Activated CD4-positive, alpha-beta T cell treated with anti-CD3 and anti-CD28 coated beads, Interleukin-2, amount 50 U/mL, for 48 hours (primary cell): ENCODE measurements at places on chromosomes 5 and 9.
A peak's percentile ranks its signal among the peaks of the same experiment; 100 is the strongest.

DNA sequence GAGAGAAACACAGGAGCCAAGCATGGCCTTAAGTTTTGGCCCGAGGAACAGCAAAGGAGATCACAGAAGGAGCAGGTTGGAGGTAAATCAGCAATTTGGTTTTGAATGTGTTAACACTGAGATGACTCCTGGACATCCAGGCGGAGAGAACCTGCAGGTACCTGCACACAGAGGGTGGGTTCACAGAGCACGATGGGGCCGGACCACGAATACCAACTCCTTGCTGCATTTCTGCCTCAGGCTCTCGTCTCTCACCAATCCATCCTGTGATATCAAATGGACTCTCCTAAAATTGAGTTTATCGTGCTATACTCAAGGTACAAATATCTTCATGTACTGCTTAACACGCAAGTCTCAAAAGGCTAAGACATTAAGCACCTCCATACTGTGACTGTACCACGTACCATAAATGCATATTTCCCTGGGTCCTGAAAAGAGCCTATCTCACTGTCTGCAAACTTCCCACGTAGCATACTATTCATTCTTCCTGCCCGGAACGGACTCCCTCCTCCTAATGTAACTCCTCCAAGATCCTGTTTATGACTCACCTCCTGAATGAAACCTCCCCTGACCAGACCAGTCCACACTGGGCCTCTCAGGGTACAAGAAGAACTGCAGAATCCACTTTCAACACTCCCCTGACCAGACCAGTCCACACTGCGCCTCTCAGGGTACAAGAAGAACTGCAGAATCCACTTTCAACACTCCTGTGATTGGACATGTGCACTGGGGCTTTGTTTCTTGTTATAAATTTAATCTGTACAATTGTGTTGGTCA is 380.8 kb upstream of the RFX3 start:
- DNase-seq = no peak

- no peak for DNase-seq
These were observed 169.2 kb downstream of the CACNA1B start for GRCh38 chr9:138046641-138047301.

GRCh38 chr9:105376893-105377292 is 70.9 kb upstream of the FSD1L start:
- no peak for DNase-seq

DNA sequence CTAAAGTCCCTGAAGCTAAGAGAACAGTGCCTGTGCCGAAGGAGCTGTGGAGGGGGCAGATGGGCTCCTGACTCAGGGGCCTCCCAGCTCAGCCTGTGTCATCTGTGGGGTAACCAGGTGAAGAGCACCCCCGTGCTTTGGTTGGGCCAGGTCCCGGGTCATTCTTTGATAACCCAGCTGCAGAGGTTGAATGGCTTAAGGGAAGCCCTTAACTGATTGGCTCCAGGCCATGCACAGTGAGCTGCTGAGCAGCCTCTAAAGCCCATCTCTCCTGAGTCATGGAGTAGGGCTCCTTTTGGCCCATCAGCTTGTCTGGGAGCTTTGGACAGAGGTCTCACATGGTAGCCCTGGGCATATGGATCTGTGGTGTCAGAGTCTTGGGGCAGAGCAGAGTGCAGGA is 28.7 kb downstream of the COL27A1 start:
- no peak for DNase-seq

GRCh38 chr5:146880966-146881365 is 2.4 kb upstream of the PPP2R2B start:
- no peak for DNase-seq

DNA sequence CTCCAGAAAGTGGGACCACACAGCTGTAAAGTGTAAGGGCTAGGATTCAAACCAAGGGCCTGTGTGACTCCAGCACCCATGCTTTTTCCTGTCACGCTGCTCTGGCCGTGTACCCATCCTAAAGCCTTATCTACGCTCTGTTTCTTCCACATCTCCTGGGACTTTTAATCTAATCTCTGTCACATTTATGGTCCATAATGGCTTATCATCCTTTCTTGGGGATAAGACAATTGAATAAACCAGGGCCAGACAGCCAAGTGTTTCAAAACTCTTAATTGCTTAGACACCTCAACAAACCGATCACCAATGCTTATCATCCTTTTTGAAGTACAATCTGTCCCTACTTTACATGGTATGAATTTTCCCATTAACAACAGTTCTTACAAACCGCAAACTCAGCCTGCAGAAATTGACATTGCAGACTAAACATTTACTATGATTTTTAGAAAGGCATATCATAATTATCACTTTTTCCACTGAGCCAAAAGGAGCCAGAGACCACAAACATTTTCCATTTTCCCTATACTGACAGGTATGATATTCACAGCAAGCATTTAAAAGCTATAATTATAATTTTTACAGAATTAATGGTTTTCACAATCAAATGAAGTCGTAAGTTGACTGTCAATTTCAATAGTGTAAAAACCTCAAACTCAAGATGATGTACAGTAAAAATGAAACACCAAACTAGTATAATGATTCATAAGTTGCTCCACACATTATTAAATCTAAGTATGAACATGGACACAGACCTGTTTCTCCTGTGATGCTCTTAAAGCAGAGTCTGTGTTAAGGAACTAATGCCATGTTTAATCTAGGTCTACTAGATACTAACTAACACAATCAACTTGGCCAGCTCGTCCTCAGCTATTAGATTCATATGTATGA is 99.5 kb downstream of the FBXW11 start:
- DNase-seq = no peak

GRCh38 chr5:171835066-171835465 is 49.4 kb downstream of the SMIM23 start:
- DNase-seq = no peak

DNA sequence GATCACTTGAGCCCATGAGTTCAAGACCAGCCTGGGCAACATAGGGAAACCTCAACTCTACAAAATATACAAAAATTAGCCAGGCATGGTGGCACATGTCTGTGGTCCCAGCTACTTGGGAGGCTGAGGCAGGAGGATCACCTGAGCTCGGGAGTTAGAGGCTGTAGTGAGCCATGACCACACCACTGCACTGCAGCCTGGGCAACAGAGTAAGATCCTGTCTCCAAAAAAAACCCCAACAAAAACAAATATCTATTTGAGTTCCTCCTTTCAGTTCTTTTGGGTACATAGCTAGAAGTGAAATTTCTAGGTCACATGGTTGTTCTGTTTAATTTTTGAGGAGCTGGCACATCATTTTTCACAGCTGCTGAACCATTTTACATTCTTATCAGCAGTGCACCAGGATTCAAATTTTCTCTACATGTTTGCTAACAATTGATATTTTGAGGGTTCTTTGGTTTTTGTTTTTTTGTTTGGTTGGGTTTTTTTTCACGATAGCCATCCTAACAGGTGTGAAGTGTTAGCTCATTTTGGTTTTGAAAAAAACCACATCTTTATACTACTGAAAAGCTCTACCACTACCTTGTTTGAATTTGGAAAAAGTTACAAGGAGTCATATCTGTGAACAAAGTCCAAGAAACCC is 176.9 kb upstream of the SLC12A2 start:
- no peak for DNase-seq

GRCh38 chr5:112549127-112549526 is 130.1 kb upstream of the EPB41L4A start:
- no peak for DNase-seq

GRCh38 chr9:105044518-105044917 is 116.6 kb upstream of the ABCA1 start:
- DNase-seq = no peak

DNA sequence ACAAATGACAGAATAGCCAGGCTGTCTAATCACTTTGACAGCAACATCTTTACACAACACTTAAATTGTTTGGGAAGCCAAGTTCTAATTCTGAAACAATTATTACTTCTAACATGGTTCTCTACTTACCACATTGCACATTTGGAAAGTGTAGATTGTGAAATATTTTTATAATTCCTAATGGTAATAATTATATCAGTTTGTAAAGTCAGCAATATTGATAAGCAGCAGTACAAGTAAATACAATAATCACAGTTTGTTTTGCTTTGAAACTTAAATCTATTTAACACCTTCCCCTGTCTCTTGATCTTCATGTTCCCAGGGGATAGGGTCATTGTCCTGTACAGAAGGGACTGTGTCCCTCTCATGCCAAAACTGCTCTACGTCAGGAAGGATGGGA is 1.4 kb downstream of the GPR151 start:
- no peak for DNase-seq

GRCh38 chr9:113151696-113152630 is 1.2 kb downstream of the SLC31A2 start:
- no peak for DNase-seq

DNA sequence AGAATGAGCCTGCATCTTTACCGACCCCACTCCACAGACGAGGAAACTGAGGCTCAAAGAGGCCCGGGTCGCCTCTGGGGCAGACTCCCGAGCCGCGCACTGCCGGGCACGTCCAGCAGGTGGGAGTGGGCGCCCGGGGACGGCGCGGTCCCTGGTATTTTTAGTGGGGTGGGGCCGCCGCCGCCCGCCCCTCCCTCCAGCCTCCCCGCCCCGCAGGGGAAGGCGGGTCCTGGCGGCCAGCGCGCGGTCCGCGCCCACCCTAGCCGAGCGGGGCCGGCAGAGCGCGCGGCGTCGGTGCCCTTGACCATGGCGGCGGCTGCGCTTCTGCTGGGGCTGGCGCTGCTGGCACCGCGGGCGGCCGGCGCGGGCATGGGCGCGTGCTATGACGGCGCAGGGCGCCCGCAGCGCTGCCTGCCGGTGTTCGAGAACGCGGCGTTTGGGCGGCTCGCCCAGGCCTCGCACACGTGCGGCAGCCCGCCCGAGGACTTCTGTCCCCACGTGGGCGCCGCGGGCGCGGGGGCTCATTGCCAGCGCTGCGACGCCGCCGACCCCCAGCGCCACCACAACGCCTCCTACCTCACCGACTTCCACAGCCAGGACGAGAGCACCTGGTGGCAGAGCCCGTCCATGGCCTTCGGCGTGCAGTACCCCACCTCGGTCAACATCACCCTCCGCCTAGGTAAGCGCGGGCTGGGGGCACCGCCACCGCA is at the start of gene LAMC3:
Gene LAMC3 (plus strand): TSS at position 266 of the 710 bp plus-strand sequence. CDS start 41 bp downstream, at position 307.
- no peak for DNase-seq

DNA sequence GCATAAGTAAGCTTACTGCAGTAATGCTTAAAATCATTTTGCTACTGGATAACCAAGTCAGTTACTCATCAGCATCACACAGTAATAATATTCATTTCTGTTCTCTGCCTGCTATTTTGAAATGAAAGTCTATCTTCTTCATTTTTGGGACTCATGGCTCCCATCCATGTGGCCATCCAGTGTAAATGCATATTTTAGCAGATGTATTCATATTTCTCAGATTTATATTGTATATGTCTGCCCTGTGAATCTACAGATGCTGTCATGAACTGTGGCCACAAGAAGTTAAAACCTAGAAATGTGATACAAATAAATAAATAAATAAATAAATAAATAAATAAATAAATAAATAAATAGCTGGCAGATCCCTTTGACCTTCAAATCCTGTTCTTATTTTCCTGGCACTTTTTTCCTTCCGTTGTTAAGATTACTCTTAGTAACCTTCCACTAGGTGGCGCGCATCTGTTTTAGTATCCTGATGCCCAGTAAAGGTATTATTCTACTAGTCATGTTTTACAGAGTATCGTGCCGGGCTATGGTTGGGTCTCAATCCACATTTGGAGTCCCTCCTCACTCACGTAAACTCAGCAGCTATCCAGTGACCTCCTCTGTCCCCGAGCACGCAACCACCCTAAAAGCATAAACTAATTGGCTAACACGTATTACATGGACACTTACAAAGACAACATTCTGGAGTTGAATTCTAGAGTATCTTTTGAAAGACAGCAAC is 79.2 kb upstream of the IL7R start:
- DNase-seq = peak; percentile 84

DNA sequence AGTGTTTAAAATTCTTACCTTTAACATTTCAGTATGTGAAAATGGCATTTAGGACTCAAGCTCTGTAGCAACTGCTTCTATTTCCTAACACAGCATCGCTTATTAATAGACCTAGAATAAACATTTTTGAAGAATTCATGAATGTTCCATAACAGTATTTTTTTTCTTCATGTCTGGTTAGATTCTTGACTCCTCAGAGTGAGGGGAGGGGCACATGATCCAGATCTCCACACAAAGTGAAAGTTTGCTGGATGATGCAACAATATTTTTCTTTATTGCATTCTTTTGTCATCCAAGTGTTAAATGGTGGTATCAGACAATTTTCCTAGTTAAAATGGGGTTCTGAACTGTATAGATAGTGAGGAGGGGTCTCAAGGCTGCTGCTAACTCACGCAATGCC is 130.8 kb upstream of the MAN2A1 start:
- DNase-seq = no peak
